ENCODE measurements at places on chromosomes 1 and 21.

GRCh38 chr21:15023776-15024175 lies 41.0 kb downstream of the NRIP1 start:
- no peak for DNase-seq

- no peak for DNase-seq
These were observed 76.6 kb downstream of the NDUFS5 start for GRCh38 chr1:39102537-39103327.

GRCh38 chr1:34976384-34977209 lies 8.6 kb downstream of the TMEM35B start:
- no peak for DNase-seq

- DNase-seq = no peak
These were observed 10.7 kb upstream of the OTUD7B start for GRCh38 chr1:150021191-150021694.

DNA sequence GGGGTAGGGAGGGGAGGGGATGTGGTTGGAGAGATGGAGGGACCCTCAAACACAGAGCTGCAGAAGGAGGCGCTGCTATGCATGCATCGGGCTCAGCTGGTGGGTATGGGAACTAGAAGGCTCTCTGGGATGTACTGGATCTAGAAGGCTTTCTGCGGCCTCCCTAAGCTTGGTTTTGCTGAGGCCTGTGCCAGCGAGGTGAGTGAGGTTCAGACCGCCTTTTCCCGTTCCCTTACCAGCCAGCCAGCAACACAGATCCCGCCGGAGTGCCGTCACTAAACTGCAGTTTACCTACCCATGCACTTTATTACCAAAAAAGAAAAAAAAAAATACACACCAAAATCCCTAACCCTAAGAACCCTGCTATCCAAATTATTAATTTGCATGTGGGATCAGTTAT lies 180.2 kb downstream of the PRDM16 start:
- DNase-seq = no peak

DNA sequence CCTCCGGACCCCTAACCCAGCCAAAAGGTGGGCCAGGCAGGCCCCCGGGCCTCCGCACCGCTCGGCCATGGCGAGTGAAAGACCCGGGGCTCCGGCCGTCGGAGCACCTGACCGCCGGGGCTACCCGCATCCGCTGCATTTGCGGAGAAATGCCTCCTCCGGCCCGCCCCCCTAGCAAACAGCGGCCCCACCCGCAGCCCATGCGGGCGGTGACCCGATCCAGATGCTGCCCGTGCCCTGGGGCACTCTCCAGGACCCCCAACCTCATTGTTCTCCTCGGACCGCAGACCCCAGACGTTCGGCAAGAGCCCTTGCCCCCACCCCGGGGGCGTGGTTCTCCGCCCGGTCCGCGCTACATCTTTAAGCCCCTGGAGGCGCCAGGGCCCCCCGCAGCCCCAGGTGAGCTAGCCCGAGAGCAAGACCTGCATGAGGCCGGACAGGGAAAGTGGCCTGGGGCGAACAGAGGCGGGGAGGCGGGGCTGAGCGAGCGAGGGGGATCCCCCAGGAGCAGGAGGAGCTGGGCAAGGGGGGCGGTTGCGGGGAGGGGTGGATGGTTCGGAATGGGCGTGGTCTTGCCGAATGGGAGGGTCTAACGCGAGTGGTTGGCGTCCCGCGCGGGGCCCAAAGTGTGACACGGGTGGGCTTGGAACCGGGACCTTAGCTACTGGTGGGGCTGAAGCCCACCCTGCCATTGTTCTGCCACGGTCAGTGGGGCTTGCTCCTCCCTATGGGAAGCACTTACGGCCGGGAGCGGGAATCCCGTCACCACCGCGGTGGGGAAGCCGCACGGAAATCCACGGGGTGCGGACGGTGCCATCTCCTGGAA lies 6.3 kb upstream of the CRYBG2 start:
- DNase-seq = no peak

GRCh38 chr1:162822391-162823200 lies 32.1 kb downstream of the HSD17B7 start:
- no peak for DNase-seq

DNA sequence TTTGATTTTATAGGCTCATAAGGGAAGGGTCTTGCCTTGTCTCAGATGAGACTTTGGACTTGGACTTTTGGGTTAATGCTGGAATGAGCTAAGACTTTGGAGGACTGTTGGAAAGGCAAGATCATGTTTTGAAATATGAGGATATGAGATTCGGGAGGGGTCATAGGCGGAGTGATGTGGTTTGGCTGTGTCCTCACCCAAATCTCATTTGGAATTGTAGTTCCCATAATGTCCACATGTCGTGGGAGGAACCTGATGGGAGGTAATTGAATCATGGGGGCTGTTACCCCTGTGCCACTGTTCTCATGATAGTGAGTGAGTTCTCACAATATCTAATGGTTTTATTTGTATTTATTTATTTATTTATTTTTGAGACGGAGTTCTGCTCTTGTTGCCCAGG lies 6.9 kb upstream of the CSDE1 start:
- DNase-seq = no peak

GRCh38 chr1:89098857-89099256 lies 27.1 kb downstream of the GBP2 start:
- DNase-seq = no peak

GRCh38 chr21:34878940-34879339 lies 170.2 kb downstream of the RUNX1 start:
- no peak for DNase-seq

GRCh38 chr1:110617589-110617988 lies 11.4 kb upstream of the KCNA2 start:
- no peak for DNase-seq

GRCh38 chr21:29238053-29238966 lies 60.4 kb upstream of the BACH1 start:
- no peak for DNase-seq

- no peak for DNase-seq
These were observed 70.2 kb downstream of the KIF14 start for GRCh38 chr1:200550367-200550766.

DNA sequence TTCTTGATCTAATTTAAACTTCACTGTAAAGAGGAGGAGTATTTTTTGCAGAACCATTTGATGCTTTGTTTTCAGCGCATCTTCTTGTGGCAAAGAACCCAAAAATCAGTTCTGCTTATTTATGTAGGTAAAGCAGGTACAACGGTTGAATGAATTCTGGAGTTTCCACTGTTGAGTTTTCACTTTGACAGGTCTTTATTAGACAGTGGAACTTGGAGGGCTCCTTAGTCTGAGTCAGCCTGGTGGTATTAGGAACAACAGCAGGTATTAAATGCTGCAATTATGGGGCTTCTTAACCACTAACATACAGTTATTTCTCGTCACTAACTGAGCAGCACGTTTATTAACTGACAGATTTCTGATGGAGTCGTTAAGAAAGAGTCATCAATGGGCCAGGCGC lies 1.2 kb downstream of the LRIG2 start:
- no peak for DNase-seq

DNA sequence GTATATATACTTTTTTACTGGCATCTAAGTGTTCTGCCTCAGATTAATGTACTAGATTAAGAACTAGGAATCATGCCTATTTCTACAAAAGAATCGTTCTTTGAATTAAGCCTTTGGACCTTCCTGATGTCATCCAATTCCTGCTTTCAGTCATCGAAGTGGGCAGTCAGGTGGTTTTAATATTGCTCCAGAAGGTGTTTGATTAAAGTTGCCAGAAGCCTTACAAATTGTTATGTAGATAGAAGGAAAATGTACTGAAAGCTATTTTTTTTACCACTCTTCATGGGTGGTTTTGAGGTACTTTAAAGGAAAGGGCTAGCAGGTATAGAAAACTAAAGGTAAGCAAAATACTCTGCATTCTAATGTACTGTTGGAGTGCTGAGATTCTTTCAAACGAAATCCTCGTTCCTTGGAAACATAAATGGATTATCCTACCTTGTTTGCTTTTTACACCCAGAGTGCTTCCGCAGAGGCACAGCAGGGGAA lies 716 bp downstream of the CTBS start:
- DNase-seq = no peak

DNA sequence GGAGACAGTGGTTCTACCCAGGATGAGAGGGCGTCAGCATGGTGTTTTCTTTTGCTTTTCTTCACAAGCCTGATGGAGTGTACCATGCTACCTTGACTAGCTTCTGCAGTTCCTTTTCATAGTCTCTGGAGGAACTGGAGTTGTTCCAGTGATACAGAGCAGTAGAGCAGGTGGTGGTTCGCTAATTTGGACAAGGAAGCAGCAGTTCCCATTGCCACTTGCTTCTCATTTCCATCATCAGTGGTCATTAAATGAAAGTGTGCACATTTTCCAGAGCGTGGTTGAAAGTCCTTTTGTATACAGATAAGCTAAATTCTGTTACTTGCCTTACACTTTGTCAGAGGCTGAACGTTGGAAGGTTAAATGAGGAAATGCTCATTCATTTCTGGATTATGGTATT lies 182.3 kb downstream of the C1orf21 start:
- no peak for DNase-seq

- DNase-seq = no peak
These were observed 136.6 kb downstream of the PLXNA2 start for GRCh38 chr1:208107425-208108212.

- no peak for DNase-seq
These were observed 7.7 kb upstream of the TTLL7 start for GRCh38 chr1:84006591-84006990.

DNA sequence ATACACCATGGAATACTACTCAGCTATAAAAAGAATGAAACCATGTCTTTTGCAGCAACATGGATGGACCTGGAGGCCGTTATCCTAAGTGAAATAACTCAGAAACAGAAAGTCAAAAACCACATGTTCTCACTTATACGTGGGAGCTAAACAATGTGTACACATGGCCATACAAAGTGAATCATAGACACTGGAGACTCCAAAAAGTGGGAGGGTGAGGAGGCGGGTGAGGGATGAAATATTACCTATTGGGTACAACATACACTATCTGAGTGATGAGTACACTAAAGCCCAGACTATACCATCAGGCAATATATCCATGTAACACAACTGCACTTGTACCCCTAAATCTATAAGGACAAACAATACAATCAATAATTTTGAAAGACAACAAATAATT lies 39.5 kb upstream of the FAM20B start:
- no peak for DNase-seq

GRCh38 chr1:34591751-34592629 lies 162.9 kb upstream of the GJB5 start:
- no peak for DNase-seq

GRCh38 chr1:19311503-19311930 lies 427 bp downstream of the AKR7A2 start:
- DNase-seq = no peak

DNA sequence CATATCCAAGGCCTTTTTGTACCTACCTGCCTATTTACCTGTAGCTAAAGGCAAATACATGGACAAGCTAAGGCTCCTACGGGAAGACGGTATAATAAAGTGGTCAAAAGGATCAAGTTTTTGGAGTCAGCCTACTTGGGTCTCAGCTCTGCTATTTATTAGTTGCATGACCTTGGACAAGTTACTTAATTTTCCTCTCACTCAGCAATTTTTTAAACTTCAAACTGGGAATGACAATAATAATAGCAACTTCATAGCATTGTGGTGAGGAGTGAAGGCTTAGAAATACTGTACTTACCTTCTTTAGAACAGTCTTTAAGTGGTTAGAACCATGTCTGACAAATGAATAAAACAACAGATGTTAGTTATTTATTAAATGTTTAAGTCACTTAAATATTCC lies 60.2 kb upstream of the SLC35F3 start:
- no peak for DNase-seq

DNA sequence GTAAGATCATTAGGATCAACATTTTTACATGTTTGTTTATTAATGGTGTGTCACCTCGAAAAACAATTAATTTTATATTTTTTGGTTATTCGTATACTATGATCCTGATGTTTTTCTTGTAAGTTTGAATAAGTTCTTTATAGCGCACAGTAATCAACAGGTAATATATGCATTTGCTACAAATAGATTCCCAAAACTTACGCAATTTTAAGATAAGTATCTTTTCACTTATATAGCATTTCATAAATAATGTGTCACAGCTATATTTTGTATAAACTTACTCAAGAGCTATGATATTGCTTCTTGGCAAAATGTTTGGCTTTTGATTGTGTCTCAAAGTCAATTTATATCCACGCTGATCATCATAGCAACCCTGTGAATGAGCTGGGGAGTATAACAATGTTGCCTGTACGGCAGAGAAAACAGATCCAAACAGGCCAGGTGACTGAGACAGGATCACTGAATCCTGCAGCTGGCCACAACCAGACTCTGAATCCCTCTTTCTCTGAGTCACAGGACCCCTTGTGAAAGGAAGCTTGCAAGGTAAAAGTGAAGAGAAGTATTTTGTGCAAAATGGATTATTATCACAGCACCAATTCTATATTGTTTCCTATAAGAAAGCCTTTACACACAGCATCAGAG lies 48.6 kb downstream of the GNG12 start:
- no peak for DNase-seq

- no peak for DNase-seq
These were observed 44.5 kb upstream of the TRIM45 start for GRCh38 chr1:117166076-117166475.

GRCh38 chr1:181947441-181947840 lies 114.1 kb downstream of the ZNF648 start:
- DNase-seq = no peak

- no peak for DNase-seq
These were observed 125.9 kb downstream of the MAST2 start for GRCh38 chr1:45929257-45929687.

DNA sequence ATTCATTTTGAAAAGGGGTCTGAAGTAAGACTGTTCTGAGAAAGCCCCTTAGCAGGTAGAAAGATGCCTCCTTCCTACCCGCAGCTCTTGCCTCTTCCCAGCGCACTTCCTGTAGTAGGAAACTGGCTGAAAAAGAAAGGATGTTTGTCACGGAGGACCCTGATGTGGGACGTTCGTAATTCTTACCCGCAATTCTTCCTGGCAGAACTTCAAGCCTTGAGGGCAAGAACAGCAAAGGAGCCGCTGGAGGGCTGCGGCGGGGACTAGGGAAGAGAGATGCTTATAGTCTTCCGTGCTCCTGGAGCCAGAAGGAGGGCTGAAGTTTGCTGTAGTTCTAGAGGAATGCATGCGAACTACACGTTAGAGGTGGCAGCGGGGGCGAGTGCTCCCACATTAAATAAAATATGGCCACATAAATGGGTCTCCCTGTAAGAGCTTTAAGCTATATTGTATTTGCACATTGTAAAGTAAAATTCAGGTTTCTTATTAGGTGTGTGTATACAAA lies 6.3 kb downstream of the C1orf53 start:
- DNase-seq = no peak

GRCh38 chr1:54542120-54542961 lies 5.7 kb upstream of the ACOT11 start:
- no peak for DNase-seq

GRCh38 chr21:36976228-36976861 lies 9.9 kb upstream of the HLCS start:
- DNase-seq = no peak

DNA sequence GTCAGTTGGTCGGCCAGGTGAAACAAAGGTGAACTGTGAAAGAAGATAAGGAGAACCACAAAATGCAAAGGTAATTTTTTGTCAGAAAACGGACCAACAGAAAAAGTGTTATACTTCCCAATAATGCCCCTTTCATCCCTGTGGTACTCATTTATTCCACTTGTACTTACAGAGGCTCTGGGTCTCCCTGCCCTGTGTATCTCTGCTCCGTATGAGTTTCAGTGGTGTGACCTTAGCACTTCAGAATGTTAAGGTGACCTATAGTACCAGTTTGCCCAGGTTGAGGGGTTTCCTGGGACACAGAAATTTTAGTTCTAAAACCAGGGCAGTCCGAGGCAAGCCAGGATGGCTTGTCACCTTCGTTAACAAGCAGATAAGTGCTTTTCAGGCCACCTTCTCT lies 254.8 kb downstream of the OLFM3 start:
- no peak for DNase-seq

Measured in activated T-helper 1 cell treated with anti-CD3 and anti-CD28 coated beads, Interleukin-2, amount 50 U/mL, for 16 hours (primary cell).